HepG2 (cell line): ENCODE measurements at places on chromosomes 11 and 22. TPM values are rescaled to one million over a fixed set of nuclear protein-coding genes. Genes with fewer than 3 reads are reported as not detected.

The FOLR3 gene
- 0.09 TPM in 1 of 2 replicates, not detected in the other for polyA plus RNA-seq

DNA sequence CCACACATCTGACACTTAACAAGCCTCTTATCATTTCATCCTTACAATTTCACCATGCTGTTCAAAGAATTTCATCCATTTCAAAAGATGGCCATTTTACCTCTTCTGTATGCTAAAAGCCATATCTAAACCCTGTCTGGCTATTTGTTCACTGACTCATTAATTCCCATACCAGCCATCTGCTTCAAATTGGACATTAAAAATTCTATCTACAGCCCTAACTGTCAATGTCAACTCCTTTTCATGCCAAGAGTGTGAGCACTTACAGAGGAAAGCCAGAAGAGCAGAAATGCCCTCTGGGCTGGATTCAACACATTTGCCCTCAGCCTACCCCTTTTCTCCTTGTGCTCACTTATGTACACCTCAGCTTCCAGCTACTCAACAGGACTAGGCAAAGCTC is 59.2 kb downstream of the SYTL2 start:
- DNase-seq: no peak

The OR52I2 gene
- not detected in 2 replicates for polyA plus RNA-seq

- DNase-seq: no peak
These were observed 15.6 kb upstream of the ARHGEF17 start for GRCh38 chr11:73292525-73292894.

GRCh38 chr11:74226907-74227306 is 55.8 kb downstream of the PPME1 start:
- no peak for DNase-seq

GRCh38 chr11:109300211-109300610 is 121.8 kb upstream of the C11orf87 start:
- DNase-seq: no peak

GRCh38 chr22:27269751-27270543 is 531.6 kb downstream of the MN1 start:
- no peak for DNase-seq

DNA sequence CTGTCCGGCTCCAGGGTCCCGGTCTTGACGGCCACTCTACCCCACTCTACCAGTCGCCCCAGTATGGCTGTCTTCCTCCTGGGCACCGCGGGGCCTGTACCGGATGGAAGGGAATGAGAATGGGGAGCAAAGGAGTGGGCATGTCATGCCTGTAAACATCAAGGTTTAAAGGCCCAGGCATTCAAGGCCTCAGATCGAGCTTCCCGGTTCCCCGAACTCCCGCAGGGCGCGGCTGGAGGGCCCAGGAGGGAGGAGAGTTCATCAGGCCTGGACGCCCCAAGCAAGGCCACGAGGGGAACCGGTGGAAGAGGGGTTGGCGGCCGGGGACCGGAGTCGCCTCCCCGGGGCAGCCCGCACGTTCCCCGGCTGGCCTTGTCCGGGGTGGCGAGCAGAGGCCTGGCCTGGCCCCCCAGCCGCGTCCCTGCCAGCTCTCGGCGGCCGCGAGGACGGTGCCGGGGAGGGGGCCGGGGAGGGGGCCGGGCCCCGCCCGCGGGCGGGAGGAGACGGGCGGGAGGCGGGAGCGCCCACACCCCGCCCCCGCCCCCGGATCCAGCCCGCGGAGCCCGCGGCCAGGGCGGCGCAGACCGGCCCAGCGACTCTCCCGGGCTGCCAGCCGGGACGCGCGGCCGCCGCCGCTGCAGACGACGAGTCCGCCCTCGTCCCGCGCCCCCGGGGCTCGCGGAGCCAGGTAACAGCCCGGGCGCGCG is at the start of gene CDC42EP1:
Gene CDC42EP1, plus strand, starts transcription at position 580 of the 707 bp plus-strand sequence. CDS start 5,870 bp downstream, outside the sequence.
- DNase-seq: no peak

DNA sequence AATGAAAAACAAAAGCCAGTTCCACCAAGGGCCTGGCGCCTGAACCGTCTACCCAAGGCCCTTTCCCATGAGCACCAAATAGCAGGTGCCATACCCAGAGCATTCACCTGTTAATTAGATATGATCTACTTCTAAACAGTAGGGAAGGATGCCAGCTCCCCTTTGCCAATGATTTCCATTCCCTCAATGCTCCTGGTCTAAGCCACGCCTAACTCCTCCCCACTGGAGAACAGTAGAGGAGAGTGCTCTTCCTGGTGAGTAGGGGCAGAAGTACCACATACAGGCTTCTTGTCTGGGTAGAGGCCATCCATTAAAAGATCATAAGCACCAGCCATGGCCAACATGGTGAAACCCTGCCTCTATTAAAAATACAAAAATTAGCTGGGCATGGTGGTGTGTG is 40.7 kb downstream of the PACSIN2 start:
- no peak for DNase-seq

GRCh38 chr11:8775734-8776133 is 93.1 kb downstream of the RPL27A start:
- DNase-seq: no peak
